ENCODE measurements at places on chromosomes 1 and 21.

- peak; percentile 34 for DNase-seq
These were observed 30.6 kb downstream of the DNAJC6 start for GRCh38 chr1:65339866-65340468.

GRCh38 chr1:65360648-65361047, 51.3 kb downstream of the DNAJC6 start:
- DNase-seq: no peak

GRCh38 chr1:12587981-12588640, 29.9 kb downstream of the DHRS3 start:
- peak; percentile 21 for DNase-seq

GRCh38 chr1:180548686-180549317, 10.0 kb upstream of the OVAAL start:
- DNase-seq: peak; percentile 13

GRCh38 chr21:26795866-26796329, 49.3 kb downstream of the ADAMTS1 start:
- DNase-seq: peak; percentile 92

DNA sequence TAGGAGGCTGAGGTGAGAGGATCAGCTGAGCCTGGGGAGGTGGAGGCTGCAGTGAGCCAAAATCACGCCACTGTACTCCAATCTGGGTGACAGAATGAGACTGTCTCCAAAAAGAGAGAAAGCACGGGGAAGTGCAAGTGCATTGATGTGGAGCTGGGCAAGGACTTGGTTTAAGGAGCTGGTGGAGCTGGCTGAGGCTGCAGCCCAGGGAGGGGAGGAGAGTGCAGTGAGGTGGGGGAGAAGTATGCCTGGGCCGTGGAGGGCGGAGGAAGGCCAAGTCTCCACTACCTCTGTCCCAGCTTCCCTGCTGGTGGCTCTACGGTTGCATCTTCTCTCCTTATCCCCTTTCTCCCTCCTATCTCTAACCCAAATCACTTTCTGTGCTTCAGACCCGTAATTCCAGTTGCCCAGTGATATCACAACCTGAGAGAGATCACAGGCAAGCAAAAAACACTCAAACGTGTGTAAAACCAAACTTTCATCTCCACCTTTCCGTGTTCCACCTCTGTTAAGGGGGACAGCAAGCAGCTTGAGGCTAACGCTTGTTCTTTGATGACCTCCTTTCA, 11.1 kb downstream of the TOR3A start:
- DNase-seq: no peak

DNA sequence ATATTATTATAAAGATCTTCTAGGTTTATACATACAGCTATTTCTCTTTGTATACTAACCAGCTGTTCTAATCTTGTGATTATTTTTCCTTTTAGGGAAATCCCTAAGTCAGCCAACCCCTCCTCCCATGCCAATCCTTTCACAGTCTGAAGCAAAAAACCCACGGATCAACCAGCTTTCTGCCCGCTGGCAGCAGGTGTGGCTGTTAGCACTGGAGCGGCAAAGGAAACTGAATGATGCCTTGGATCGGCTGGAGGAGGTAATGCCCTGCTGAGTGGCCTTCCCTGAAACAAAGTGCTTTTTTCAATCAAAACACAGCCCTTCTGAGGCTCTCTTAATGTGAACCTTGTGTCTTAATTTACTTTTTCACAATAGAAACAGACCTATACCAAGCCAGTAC, 32.4 kb upstream of the BMP8A start:
- no peak for DNase-seq

- DNase-seq: peak; percentile 93
These were observed 2.8 kb downstream of the S100A6 start for GRCh38 chr1:153532769-153533599.

GRCh38 chr1:87307306-87307705, 21.4 kb upstream of the LMO4 start:
- no peak for DNase-seq

DNA sequence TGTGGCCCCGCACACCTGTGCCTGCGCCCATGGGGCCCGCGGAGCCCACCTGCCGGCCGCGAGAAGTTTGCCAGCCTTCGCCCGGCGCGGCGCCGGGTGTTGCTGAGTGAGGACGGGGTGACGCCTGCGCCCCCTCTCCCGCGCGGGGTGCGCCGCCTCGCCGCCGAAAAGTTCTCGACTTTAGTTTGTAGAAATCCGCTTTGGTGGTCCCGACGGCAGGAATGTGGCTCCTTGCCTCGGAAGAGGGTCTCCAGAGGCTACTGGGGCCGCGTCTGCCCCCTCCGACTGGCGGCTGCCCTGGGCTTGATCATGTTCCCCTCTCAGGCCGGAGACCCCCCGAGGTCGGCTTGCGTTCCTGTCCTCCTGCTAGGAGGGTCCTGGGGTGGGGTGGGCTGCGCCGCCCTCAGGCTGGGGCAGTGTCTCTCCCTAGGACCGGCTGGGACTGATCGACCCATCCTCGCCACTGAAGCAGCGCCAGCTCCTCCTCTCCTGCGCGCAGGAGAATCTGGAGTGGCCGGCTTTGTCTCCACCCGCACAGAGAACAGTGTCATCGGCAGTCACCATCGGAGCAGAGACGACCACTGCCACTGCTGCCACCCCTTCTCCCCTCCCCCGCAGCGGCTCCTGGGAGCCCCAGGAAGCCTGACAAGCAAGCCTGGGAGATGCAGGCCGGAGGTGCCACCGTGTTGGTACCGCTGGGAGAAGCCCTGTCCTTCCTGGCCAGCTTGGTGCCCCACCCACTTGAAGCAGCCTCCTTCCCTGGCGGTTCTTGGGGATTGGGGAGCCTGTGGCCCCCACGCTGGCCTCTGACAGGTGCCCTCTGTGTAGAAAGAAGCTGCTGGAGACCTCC, 553 bp upstream of the SLC30A2 start:
- DNase-seq: peak; percentile 47

DNA sequence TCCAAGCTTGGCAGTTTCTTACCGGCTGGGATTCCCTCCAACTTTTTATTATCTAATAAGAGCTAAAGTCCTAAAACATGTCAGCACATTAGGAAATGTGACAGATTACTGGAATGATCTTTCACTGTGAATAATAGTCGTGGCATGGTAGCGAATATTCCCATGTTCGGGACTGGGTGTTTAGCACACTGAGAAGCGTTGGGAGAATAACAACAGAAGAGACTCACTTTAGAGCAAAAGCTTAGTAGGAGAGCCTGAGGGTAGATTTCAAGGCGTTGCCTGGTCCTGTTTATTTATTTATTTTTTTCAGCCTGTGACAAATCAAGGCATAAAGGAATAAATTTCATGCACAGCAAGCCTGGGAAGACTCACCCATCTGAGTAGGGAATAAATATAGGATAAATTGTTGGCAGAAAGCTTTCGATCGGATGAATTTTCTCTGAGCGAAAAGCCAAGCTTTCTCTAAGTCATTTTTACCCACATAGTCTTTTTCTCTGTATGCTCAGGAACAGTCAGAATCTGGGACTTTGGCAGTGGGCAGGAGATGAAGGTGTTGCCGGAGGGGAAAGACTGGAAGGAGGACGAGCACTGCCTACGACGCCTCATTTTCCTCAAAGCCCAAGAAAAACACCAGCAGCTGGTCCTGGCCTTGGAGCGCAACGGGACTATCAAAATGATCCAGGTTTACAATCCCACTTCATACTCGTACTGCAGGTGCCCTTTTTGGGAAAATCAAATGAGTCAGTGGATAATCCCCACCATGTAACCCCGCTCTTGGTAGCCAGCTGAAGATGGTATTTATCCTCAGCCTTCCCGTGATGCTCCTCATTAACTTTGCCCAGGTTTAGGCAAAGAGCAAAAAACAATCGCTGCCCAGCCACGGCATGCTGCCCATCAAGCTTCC, 97.2 kb downstream of the WDR64 start:
- peak; percentile 57 for DNase-seq

DNA sequence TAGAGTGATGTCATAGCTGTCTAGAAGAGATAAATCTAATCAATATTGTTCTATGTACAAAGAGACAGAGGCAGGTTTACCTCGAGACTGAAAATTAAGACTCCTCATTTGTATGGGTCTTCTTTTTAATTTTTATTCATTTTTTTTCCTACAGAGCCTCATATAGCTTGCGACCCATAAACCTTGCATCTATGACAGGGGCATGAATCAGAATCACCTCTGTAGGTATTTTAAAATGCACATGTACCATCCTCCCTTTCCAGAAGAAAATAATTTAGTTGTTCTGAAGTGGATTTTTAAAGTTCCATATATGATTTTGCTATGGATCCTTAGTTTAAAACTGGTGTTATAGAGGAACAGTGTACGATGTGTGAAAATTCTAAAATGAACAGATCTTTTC, 64.5 kb downstream of the KCNK2 start:
- DNase-seq: no peak

DNA sequence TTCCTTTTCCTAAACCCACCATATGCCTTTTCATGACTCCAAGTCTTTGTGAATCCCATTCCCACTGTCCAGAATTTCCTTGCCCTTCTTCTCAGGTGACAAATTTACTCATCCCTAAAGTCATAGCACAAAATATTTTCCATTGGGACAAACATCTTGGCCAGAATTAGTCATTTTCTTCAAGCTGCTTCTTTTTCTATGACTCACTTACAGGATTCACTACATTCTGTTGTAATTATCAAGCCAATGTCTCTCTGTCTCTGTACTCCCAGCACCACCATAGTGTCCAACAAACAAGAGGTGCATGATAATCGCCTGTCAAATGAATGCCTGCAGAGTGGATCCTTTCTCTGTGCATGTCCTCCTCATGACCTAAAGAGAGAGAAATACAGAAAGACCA, 37.8 kb downstream of the SGIP1 start:
- DNase-seq: no peak

Measured in DMS53 (cell line).